Left renal cortex interstitium (tissue), 4 donors: ENCODE measurements at places on chromosomes 6 and 20. TPM values are rescaled to one million over a fixed set of nuclear protein-coding genes. Genes with fewer than 3 reads are reported as not detected.

The CDSN gene
- polyA plus RNA-seq = not detected

The PRSS35 gene
- polyA plus RNA-seq = 36.8 TPM

The DLK2 gene
- 0.93 TPM for polyA plus RNA-seq

The TSHZ2 gene
- polyA plus RNA-seq = 14.5 TPM

- DNase-seq = no peak
Measured at GRCh38 chr6:125806813-125807212, 16.1 kb downstream of the NCOA7 start.

DNA sequence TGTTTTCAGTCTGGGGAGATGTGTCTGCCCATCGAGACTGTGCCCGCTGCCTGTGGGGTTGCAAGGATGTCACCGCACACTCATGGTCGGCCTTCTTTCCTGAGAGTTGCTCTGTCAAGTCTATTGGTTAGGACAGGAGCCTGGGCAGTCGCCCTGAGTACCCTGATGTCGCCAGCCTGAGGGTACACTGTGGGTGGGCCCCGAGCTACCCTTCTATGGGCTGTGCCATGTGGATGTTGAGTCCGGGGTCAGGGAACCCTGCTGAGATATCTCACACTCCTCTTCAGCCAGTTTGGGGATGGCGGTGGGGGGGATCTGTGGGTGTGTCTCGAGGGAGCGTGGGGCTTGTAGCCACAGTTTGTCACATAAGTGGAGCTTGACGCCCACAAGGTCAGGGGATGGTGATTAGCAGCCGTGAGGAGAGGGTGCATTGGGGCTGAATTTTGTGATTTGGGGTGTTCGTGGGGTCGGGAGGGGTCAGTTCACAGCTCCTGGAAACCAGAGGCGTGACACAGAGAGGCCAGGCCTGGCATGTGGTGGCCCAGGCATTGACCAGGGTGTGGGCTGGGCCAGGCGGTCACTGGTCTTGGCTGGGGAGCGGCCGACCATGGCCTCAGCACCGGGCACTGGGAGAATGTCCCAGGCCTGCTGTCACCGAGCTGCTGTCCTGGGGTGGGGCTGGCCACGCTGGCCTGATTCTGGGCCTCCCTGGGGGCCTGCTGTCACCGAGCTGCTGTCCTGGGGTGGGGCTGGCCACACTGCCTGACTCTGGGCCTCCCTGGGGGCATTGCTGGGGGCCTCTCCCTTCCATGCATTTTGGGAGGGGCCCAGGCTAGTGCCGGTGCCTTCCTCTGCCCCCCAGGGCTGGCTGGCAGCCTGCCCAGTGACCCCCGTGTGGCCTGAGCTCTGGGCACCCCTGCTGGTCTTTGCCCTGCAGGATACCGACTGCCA lies 1.6 kb upstream of the NPBWR2 start:
- DNase-seq = no peak

- DNase-seq = no peak
Measured at GRCh38 chr6:10993896-10994295, 50.2 kb downstream of the ELOVL2 start.

- no peak for DNase-seq
Measured at GRCh38 chr6:133230052-133230451, 11.1 kb upstream of the EYA4 start.

GRCh38 chr6:29792123-29793035 lies 35.2 kb upstream of the HLA-G start:
- no peak for DNase-seq
